ENCODE measurements at places on chromosomes 3 and 15.

- DNase-seq: no peak
Observed at GRCh38 chr15:65870889-65871533, 1.7 kb downstream of the RAB11A start.

GRCh38 chr3:168615493-168616020 is 519.8 kb upstream of the GOLIM4 start:
- no peak for DNase-seq

DNA sequence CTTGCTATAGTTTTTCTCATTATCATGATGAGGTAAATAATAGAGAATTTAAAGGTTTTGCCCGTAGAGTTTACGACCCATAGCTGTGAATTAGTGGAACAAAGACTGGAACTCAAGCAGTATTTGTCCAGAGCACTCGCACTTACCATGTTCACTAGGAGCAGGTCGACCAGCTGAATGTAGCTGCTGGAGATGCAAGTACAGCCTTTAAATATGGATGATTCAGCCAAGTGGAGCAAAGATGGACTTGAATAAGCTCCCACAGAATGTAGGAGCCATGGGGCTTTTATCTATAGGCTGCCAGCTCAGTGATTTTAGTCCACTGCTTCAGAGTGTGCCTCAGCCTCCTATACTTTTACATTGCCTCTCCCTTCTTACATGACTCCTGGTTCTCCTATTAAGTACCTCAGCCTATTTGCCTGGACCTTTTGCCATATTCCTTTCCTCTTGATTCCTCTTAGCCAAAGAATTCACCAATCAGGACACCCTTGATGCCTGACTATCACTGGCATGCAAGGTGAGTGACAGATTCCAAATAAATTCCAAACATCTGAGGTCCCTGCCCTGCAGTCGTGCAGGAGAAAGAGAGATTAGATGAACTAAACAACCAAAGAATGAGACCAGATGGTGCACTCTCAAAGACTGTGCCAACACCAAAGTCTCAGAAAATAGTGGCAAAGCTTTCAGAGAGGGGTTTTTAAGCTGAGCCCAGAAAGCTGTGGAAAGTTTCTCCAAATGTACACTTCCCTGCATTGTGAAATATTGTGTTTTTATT is 3.9 kb downstream of the MKRN3 start:
- DNase-seq: no peak

- DNase-seq: no peak
Observed at GRCh38 chr3:182755308-182755707, 38.0 kb upstream of the ATP11B start.

GRCh38 chr3:11143476-11143875 is 10.8 kb upstream of the HRH1 start:
- DNase-seq: no peak

DNA sequence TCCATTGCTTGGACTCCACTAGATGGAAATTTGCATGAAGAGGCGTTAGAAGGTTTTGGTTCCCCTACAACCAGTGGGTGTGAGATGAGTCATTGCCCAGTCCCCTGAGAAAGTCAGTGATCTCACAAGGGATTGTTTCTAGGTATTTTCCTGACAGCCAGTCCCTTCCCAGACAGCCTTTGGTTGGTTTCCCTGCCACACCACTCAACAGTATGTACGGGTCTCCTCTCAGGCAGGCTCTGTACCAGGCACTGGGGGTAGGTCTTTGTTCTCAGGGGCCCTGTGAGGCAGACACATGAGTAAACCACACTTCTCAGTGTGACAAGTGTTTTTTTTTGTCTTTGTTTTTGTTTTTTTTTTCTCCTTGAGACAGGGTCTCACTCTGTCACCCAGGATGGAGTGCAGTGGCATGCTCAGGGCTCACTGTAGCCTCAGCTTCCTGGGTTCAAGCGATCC is 4.0 kb downstream of the LAMP3 start:
- DNase-seq: no peak

GRCh38 chr3:26590919-26591484 is 31.6 kb upstream of the LRRC3B start:
- no peak for DNase-seq

GRCh38 chr3:14227856-14228255 is 49.2 kb downstream of the LSM3 start:
- DNase-seq: no peak

GRCh38 chr3:169660709-169661360 is 2.7 kb downstream of the MECOM start:
- no peak for DNase-seq

- no peak for DNase-seq
Observed at GRCh38 chr15:90015294-90015693, 14.2 kb downstream of the ZNF710 start.

DNA sequence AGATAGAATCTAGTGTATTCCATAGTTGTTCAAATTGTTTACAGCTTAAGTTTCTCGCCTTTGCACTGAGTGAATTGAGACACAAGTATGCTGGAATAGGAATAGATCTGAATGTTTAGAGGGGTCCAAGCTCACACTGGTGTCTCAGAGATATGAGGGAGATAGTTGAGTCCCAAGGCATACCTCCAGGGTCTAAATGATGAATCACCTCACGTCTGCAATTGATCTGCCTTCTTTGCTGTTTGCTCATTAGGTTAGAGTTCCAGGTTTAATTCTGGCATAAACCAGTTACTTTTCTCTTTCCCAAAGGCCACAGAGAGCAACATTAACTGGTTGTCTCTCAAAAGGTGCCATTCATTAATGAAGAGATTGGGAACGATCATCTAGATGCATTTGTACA is 106.3 kb upstream of the MME start:
- no peak for DNase-seq

DNA sequence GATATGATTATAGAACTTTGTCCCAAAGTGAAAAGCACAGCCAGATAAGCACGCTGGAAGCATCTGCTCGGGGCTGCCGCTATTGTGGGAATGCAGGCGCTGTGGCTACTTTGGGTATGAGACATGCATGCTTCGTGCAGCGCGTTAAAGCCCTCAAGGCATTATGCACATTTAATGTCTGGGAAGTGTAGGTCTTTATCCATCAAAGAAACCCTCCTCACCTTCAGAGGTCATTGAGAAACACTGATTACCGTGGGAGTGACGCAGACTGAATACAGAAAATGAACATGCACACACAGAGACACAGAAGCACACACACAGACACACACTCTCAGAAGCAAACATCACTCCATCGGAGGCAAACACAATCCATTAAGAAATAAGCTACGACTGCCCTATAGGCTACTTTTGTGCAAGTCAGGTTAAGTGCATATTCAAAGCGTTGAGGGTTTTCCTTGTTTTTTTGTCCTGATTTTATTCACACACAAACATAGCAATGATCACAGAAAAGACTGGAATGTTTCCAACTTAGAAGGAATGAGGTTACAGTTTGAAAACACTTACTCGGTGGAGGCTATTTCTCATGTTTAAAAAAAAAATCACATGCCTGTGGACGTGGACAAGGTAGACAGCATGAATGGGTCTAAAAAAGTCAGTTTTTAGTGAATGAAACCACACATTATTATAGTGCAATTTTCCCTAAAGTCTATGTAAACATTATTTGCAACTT is 68.5 kb downstream of the PLCH1 start:
- no peak for DNase-seq

DNA sequence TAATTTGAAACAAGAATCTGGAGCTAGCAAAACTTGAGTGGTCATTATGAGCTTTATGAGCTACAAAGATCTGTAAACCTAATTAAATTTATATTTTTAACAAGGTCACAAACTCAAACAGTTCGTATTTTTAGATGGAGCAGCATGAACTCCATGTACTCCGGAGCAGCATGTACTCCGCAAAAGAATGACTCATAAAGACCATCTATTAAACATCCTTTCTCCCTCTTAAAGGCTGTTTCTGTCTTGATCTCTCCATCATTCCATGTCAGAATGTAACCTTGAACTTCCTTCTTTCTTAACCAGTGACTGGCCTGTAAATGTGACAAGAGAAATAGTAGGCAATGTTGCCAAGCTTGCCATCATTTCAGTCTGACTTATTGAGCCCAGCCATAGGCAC is 696.9 kb downstream of the ZNF385D start:
- no peak for DNase-seq

DNA sequence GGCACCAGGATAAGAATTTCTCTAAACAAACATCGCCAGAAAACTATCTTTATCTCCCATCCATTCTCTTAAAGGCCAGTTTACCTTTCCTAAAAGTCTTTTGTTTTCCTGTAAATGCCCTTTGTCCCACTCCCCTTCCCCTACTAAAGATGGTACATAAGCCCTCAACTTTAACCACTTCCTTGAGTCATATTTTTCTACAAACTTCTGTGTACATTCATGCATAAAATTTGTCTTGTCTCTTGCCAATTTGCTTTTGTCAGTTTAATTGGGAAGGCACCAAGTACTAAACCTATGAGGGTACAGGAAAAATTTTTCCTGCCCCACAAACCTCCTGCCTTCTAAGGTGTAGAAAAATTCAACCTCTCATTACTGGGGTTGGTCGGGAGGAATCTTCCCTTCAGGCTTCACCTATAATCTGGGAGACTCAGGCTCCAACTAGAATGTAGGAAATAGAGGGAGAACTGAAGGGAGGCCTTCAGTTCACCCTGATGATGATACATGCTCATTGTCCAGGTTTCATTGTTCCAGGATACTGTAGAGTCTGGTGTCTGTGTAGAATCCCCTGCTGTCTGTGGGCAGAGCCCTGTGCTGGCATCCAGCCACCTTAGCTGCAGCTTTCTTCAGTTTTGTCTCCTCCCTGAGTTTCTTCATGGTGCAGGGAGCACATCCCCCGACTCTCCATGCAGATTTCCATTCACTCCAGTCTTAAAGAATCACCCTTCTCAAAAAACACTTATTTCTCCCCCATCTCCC is 53.2 kb downstream of the CD200R1L start:
- DNase-seq: no peak
